ENCODE measurements at places on chromosomes 16 and 17. TPM values are rescaled to one million over a fixed set of nuclear protein-coding genes. Genes with fewer than 3 reads are reported as not detected.

- no peak for DNase-seq
Measured at GRCh38 chr17:50710025-50710424, 2.3 kb upstream of the ANKRD40 start.

- peak; percentile 92 for DNase-seq
Measured at GRCh38 chr16:87127061-87127765, 190.0 kb downstream of the C16orf95 start.

GRCh38 chr17:76492123-76492988, 8.9 kb downstream of the RHBDF2 start:
- no peak for DNase-seq

SRL gene
- total RNA-seq: not detected

DNAH3 gene
- total RNA-seq: not detected
